ENCODE measurements at places on chromosomes 16 and 17.

- no peak for DNase-seq
These were observed 202.6 kb downstream of the CYLD start for GRCh38 chr16:50944436-50944835.

- DNase-seq = no peak
These were observed 18.5 kb upstream of the APRT start for GRCh38 chr16:88830258-88830657.

- no peak for DNase-seq
These were observed 30.0 kb upstream of the RHBDL3 start for GRCh38 chr17:32235588-32235987.

DNA sequence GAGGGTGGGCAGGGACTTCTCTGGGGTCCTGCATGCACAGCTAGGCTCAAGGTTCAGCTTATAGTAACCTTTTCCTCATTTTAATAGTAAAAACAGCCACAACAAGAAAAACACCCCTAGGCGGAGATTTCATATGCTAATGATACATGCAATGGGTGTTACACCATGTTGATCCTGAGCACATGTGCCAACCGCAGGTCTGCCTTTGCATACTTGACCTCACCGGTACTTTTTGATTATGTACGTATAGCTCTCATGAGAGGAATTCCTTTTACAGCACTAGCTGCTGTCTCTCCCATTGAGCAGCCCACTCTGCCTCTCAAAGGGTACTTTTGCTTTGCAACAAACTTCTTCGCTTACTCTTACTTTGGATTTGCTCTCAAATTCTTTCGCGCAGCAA lies 1.9 kb downstream of the KRTAP4-8 start:
- DNase-seq = no peak

DNA sequence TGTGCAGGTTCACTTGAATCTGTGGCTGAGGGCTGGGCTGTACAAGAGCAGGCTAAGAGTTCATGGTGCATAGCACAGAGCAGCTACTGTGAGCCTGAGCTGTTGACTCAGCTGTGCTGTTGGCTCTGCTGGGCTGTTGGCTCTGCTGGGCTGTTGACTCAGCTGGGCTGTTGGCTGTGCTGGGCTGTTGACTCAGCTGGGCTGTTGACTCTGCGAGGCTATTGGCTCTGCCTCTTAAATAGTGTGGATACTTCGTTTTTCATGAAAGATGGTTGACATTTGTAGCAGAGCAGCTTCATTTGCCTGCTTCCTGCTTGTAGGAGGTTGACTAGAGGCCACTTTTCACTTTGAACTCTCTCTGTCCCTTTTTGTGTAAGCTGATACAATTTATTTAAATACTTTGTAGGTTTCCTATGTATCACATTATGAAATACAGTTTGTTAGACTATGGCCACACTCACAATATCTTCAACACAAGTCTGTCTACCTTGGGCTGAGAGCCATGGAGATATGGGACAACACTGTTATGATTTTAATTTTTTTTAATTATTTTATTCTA lies 40.3 kb upstream of the CCNF start:
- peak; percentile 35 for DNase-seq

DNA sequence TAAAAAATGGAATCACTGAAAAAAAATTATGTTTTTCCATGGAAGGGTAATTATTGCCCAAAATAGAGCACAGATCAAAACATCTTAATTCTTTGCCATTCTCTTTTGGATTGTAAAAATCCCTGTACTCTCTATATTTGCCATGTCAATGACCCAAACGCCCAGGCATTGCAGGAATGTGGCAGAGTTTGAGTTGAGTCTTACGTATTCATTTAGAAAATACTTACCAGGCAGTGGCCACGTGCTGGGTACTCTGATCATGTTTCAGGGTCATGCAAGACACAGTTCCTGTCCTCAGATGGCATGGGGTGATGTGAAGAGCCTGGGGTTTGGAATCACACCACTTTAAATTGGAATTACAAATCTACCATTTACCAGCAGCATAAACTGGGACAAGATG lies 267.7 kb downstream of the ABCC12 start:
- DNase-seq = no peak

DNA sequence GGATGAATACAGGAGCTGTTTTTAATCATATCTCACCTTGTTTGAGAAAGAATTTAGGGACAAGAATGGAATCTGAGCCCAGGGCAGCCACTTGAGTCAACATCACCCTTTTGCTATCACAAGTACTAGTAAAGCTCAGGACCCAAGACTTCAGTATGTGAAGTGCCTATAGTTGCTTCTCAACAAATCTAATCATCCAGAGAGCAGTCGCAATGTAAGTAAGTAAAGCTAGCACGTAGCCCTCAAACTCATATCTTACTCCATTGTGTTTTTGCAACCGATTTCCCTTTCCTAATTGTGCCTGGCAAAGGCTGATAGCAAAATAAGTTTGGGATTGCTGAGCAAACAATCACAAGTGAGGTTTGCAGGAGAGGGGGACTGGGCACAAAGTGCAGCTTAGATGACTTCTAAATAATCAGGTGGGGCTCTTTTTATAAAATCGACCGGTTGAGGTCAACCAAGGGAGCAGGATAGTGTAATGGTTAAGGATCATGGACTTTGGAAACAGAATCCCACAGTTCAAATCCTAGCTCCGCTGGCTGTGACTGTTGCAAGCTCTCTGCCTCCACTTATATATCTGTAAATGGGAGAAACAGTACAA lies 13.0 kb downstream of the TOB1 start:
- DNase-seq = no peak

DNA sequence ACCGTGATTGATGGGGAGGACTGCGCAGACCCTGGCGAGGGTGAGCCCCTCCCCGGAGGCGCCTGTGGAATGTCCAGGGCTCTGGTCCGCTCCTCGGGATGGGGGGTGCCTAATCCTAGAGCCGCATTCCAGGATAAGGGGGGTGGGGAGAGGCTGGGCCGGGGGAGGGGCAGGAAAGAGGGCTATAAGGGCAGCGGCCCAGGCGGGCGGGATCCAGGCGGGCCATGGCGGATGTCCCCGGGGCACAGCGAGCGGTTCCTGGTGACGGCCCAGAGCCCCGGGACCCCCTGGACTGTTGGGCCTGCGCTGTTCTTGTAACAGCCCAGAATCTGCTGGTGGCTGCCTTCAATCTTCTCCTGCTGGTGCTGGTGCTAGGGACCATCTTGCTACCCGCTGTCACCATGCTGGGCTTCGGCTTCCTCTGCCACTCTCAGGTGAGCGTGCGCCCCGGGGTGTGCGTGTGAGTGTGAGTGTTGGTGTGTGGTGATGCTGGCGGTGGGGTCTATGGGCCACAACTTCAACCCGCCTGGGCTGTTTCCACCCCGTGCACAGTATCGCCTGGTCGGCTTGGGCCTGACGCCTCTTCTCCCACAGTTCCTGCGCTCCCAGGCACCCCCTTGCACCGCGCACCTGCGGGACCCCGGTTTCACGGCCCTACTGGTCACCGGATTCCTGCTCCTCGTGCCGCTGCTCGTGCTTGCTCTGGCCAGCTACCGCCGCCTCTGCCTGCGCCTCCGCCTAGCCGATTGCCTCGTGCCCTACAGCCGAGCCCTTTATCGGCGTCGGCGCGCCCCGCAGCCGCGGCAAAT lies at the start of gene TMEM88:
Gene TMEM88, plus strand, starts transcription at position 216 of the 809 bp plus-strand sequence. Its CDS starts 9 bp downstream, at position 225.
- DNase-seq = no peak

- DNase-seq = no peak
These were observed 78.1 kb downstream of the GP2 start for GRCh38 chr16:20249211-20249610.

DNA sequence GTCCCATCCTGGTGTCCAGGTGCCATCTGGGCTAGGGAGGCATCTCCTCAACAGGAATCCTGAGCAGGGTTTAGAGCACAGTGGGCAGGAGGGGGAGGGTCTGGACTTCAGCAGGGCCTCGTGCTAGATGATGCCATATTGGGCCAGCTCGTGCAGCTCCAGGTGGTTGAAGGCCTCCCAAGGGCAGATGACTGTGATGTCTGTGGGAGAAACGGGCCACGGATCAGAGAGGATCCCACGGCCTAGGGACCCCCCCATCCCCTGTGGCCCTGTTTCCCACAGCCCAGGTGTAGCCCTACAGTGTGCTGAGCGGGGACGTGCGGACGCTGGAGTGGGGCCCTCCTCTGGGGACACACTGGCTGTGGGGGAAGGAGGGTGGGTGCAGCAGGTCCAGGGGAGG lies 5.4 kb downstream of the PDE6G start:
- no peak for DNase-seq

- DNase-seq = no peak
These were observed 261.2 kb downstream of the CBLN1 start for GRCh38 chr16:49020436-49020835.

GRCh38 chr16:31819948-31820347 lies 53.7 kb upstream of the ZNF267 start:
- no peak for DNase-seq

GRCh38 chr16:21626659-21627277 lies 25.6 kb downstream of the IGSF6 start:
- DNase-seq = peak; percentile 65

DNA sequence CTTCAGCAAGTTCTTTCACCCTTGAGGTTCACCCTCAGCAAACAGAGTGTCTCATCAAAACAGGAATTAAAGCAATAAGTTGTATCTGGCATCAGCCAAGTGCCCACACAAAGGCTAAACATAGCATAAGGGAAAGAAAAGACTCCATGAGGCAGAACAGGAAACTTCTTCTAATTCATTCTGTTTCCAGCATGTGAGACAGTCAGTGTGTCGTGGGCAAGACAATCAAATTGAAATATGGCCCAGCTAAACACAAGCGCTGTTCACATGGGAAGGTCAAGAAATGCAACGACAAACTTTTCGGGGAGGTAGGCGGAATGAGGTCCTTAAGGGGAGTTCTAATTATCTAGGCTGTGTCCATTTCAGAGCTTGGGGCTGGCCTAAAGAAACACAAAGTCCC lies 393.4 kb downstream of the HAPSTR1 start:
- no peak for DNase-seq

- DNase-seq = no peak
These were observed 11.8 kb upstream of the ITGAE start for GRCh38 chr17:3812771-3813170.

- DNase-seq = peak; percentile 44
These were observed 35.7 kb downstream of the PECAM1 start for GRCh38 chr17:64354824-64355535.

DNA sequence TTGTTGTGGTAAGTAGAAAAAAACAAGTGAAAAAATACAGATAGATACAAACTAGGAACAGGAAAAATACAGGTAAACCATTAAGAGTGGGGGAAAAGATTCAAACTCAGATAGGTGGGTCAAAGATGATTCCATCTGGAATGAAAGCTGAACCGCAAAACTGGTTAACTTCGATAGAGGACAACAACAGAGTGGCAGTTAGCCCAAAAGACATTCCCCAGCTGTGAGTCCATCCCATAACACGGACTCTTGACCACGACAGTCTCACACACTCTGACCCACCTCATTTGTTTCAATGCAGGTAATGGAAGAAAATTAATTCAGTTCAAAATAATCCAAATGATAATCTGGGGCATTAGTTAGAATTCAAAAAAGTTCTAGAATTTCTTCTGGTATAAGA lies 13.5 kb downstream of the ELAC2 start:
- no peak for DNase-seq

DNA sequence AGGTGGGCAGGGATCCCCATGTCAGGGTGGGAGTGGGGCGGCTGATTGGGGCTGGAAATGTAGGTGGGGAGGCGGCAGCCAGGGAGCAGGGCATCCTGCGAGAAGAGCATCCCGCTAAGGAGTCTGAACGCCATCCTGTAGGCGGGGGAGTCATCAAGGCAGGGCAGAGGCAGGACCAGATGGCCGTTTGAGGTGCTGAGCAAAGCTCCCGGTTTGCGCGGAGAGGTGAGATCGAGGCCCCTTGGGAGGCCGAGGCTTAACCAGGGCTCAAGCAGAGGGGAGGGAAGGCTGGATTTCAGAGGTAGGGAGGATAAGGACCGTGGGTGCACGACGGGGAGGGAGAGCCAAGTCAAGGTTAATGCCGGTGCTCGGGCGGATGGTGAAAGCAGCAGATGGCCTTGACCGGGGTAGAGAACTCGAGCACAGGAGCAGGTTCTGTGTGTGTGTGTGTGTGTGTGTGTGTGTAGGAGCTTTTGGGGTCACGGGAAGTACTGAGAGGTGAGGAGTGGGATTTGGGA lies 472 bp upstream of the NME2 start:
- DNase-seq = no peak

DNA sequence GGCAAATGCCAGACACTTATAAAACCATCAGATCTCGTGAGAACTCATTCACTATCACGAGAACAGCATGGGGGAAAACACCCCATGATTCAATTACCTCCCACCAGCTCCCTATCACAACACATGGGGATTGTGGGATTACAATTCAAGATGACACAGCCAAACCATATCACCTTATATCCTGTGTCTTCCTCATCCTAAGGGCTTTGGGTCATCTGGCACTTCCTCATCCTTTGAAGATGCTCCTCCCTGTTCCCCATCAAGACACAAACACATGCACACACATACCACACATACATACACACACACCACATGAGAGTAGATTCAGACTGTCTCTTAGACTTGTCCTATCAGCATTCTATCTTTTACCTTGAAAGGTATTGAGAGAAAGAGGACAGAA lies 2.8 kb upstream of the PMFBP1 start:
- no peak for DNase-seq

- DNase-seq = no peak
These were observed 27.0 kb downstream of the CDIP1 start for GRCh38 chr16:4511441-4512082.

DNA sequence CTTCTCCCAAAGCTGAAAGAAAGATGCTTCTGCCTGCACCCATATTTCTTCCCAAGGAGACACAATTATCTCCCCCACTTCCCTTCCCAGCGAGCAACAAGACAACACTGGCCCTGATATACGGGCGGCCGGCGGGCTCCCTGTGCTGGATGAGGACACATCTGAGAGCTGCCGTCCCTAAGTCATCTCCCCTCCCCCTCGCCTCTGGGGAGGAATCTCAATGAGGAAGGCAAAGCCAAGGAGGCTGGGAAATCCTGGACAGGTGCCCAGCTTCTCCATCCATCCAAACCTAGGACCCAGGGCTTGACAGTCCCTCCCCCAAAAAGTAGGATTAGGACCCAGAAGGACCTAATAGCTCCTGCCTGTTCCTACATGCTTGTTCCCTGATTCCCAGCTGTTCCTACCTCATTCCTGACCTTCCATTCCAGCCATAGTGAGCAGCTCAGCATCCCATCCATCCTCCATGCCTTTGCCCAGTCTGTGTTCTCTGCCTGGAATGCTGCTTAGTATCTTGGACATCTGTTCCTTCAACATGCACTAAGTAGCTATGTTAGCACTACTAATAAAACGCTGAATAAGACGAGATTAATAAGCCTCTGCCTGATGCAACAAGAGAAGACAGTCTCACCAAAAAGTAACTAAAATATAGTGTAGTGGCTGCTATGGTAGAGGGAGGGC lies 167.9 kb downstream of the CCT6B start:
- no peak for DNase-seq

Data from astrocyte of the cerebellum (primary cell).